Renal cortical epithelial cell (primary cell): ENCODE measurements at places on chromosomes 12 and 14.

- no peak for DNase-seq
Observed at GRCh38 chr12:110183386-110183785, 59.2 kb downstream of the IFT81 start.

DNA sequence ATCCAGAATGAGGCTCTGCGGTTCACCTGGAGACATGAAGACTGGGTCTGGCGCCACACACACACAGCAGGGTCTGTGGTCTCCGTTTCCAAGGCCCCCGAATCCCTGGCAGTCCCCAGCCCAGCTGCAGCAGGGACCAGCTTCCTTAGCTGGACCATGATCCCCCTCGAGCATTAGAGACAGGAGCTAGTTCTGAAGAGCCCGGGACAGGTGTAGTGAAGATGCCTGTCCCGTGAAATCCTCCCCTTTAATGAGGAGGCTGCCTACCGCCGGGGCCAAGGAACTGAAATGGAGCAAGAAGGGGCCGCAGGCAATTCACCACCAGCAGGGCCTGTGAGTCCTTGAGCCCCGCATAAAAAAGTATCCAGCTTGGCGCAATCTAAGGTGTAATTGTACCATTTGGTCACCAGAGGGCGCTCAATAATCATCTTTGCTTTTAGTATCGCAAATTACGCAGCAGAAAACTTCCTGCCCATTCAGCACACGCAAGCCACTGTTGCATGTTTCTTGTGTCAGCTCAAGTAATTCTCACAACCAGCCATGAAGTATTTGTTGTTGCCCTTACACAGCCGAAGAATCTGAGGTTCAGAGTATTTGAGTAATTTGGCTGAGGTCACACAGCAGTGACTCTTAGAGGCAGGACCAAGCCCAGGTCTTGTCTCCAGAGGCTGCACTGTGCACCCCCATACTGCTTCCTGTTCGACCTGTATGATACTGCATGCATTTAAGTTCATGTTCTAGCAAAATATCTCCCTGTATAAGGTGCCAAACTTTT lies 54.3 kb upstream of the PPP2R5C start:
- DNase-seq, result peak; percentile 78

- DNase-seq, result peak; percentile 67
Observed at GRCh38 chr14:104976198-104977007, 1.8 kb downstream of the AHNAK2 start.

- DNase-seq, result no peak
Observed at GRCh38 chr12:2550561-2551411, 244.0 kb upstream of the FKBP4 start.

- peak; percentile 41 for DNase-seq
Observed at GRCh38 chr12:12903642-12904609, 12.6 kb downstream of the GPRC5A start.

DNA sequence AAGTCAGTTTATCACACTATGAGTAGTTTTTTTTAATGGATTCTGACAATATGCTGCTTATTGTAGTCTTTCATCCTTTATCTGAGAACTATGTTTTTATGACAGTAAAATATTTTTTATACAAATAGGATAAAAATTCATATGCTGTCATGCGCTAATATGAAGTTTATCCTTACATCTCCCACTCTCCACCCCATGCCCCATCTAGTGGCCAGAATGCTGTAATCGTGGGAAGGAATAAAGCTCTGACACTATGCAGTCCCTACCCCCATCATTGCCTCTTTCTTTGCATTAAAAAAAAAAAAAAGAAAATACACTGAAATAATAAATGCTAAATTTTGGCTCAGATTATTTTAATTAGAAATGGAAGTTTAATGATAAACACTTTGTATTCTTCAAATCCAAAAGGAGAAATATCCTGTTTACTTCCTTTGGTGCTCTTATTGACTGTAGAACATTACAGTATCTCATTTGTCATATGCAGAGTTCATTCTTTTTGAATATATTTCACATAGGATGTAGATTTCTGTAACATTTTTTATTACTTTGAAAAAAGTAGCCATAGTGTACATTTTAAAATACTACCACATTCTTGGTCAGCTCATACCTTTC lies 145.9 kb upstream of the SLCO1C1 start:
- peak; percentile 12 for DNase-seq
